ENCODE measurements at places on chromosomes 12 and 14.

GRCh38 chr12:53053218-53054111, 3.6 kb downstream of the TNS2 start:
- DNase-seq, result peak; percentile 34

GRCh38 chr12:82805812-82806497, 119.2 kb downstream of the TMTC2 start:
- DNase-seq, result no peak

- no peak for DNase-seq
These were observed 58.9 kb upstream of the RESF1 start for GRCh38 chr12:31900271-31900670.

DNA sequence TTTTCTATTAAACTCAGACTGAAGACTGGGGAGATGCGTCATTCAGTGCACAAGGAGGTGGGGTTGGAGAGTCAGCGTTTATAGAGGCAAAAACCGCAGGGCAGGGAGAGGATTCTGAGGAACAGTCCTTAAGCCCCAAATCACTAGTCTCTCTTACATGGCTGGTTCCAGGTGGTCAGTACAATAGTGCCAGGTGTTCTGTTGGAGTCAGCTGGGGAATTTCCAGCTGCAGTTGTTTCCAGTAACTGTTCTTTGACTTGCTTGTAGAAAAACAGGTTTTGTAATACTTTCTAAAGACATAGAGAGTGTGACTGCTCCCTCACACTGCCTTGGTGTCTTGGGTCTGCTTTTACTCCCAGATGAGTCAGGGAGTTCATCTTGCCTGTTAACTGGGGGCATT, 192.2 kb downstream of the TMTC3 start:
- DNase-seq, result no peak

DNA sequence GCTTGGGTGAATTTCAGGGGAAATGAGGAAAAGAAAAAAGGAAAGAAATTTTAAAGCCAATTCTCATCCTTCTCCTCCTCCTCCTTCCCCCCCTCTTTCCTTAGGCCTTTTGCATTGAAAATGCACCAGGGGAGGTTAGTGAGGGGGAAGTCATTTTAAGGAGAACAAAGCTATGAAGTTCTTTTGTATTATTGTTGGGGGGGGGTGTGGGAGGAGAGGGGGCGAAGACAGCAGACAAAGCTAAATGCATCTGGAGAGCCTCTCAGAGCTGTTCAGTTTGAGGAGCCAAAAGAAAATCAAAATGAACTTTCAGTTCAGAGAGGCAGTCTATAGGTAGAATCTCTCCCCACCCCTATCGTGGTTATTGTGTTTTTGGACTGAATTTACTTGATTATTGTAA, 1.9 kb downstream of the HOXC4 start:
- no peak for DNase-seq

DNA sequence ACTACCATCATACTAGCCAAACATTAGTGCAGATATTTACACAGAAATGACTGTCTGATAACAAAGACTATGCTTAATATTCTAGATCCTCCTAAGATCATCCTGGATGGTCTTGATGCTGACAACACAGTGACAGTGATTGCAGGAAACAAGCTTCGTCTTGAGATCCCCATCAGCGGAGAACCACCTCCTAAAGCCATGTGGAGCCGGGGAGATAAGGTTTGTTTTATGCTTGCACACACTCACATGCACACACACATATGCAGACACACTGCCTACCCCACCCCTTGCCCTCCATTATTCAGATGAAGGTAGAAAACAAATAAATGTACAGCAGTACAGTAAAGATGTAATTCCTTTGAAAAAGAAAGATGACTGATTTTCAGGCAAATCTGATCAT, 44.4 kb upstream of the CHPT1 start:
- DNase-seq, result no peak

Data from stimulated activated CD8-positive, alpha-beta memory T cell treated with anti-CD3 and anti-CD28 coated beads, Interleukin-7, amount 100 ng/mL, for 4 hours (primary cell).